ENCODE measurements at places on chromosomes 2 and 18.

DNA sequence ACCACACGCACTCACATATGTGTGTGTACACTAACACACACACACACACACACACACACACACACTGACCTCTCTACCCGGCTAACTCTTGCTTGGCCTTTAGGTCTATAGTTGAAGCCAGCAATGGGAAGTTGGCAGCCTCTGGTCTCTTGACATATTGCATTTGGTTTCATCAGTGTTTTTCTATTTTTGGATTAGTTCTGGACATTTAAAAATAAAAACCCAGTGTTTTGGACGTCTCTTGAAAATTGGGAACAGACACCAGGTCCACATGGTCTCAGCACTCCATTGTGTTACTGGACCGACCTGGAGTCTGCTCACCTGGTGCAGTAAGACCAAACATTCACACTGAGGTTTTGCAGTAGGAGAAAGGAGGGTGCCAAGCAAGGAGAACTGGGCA, 50.4 kb upstream of the AFF3 start:
- DNase-seq: no peak

GRCh38 chr2:74690571-74690970, 36.5 kb downstream of the SEMA4F start:
- peak; percentile 29 for DNase-seq

GRCh38 chr18:36066686-36067054, 689 bp downstream of the RPRD1A start:
- no peak for DNase-seq

- DNase-seq: no peak
Measured at GRCh38 chr2:55011831-55012671, 38.2 kb downstream of the RTN4 start.

- DNase-seq: no peak
Measured at GRCh38 chr18:41226186-41226585, 728.8 kb upstream of the PIK3C3 start.

- DNase-seq: no peak
Measured at GRCh38 chr2:242040681-242041080, 171.2 kb downstream of the RTP5 start.

- DNase-seq: no peak
Measured at GRCh38 chr2:108823286-108823685, 36.7 kb downstream of the CCDC138 start.

- DNase-seq: no peak
Measured at GRCh38 chr18:68387246-68387645, 327.7 kb downstream of the TMX3 start.

- no peak for DNase-seq
Measured at GRCh38 chr2:197972061-197972460, 167.7 kb downstream of the PLCL1 start.

GRCh38 chr18:65363911-65364632, 386.7 kb upstream of the CDH7 start:
- no peak for DNase-seq

GRCh38 chr2:169476459-169476858, 2.8 kb upstream of the BBS5 start:
- DNase-seq: no peak

- DNase-seq: no peak
Measured at GRCh38 chr18:47898696-47899095, 31.8 kb downstream of the SMAD2 start.

DNA sequence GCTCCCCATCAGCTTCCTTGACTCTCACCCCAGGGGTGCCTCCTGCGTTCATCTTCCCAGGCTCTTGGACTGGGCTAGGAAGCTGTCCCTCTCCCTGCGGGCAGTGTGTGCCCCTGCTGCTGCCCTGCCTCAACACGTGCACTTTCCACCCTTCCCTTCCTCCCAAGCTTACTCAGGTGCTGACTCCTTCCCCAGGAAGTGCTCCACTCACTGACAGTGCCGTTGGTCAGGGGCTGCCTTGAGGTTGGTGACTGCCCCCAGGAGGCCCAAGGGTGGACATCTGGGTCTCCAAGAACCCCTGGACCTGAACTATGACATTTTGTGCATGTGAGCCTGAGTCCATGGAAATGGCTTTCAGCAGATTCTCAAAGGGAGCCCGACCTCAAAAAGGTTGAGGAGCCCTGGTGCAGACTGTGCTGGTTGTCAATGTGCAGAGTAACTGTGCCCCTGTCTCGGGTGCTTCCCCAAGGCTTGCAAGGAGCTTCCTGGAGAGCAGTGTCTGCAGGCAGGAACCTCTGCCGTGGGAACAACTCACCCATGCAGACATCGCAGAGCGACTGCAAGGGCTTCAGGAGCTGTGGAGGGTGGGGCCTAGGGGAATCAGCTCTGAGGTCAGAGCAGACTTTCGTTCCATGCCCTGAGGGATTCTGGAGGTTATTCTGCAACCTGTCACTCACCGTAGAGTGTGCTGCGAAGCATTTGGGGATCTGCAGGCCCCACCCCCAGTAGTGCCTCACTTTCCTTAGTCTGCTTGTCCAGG, 116.5 kb upstream of the MCFD2 start:
- no peak for DNase-seq

DNA sequence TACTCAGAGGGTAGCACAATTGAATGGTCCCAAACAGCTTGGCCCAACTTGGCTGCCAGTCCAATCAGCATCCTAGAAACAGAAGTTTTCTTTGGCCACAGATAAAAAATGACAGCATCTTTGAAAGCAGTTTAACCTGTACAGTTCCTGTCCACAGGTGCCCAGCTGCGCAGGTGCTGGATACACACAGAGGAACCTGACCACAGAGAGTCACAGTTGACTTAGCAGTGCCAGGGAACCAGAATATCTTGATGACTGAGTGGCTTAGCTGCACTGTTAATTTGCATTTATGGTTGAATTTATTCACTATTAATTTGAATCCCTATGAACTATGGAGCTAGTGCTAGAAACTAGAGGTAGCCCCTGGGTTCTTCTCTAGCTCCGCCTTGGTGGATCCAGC, 93.7 kb downstream of the TPGS2 start:
- DNase-seq: no peak

GRCh38 chr18:49866680-49867079, 53.3 kb upstream of the ACAA2 start:
- no peak for DNase-seq

DNA sequence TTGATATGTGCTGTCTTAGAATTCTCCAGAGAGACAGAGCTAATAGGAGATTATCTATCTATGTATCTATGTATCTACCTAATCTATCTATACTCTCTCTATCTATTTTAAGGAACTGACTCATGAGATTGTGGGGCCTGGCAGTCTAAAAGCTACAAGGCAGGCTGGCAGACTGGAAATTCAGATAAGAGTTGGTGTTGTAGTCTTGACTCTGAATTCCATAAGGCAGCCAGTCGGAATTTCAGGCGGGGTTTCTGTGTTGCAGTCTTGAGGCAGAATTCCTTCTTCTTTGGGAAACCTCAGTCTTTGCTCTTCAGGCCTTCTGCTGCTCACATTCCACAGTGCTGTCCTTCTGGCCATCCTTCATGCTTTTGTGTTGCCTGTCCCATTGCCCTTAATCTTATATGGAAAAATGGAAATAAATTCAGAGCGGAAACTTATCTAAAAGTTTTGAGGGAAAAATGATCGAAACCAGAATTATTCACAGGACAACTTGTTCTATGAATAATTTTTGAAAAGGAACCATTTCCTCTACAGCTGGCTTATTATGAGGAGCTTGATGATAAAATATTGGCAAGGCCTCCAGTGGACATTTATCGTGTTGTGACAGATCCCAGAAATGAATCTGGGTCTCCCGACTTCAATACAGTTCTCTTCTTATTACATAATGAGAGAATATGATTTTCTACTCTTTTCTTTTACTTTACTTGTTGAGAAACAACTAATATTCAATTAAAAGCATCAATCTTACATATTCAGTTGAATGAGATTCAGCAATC, 10.8 kb downstream of the IL1RL1 start:
- DNase-seq: no peak

DNA sequence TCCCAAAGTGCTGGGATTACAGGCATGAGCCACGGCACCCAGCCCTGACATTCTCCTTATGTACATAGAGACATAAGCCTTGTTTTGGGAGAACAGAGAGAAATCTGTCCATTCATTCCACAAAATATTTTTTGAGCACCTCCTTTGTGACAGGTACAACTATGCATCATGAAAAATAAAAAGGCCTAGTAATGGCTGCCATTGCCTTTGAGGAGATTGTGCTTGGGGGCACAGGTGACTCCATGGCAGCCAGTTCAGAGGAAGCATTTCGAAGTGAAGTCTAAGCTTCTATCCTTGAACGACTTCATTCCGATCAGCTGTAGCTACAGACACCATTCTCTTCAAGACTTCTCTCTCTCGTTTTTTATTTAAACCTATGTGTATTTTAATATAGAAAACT, 10.5 kb upstream of the MYCN start:
- DNase-seq: no peak

DNA sequence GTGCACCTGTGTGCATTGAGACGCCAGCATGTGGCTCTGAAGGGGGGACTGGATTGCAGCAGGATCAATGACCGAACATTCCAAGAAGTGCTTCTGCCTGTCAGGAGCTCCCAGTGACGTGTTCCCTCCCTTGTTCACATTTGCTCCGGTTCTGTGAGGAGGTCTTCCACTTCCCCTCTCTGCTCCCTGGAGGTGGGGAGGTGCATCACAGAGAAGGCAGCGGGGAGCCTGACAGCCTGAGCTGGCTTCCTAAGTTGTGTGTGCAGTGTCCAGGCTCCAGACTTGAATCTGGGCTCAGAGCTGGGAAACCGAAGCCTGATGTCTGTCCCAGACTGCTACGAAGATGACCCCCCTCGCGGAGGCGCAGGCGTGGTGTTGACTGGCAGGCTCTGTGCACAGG, 171.0 kb downstream of the KLHL29 start:
- DNase-seq: no peak

DNA sequence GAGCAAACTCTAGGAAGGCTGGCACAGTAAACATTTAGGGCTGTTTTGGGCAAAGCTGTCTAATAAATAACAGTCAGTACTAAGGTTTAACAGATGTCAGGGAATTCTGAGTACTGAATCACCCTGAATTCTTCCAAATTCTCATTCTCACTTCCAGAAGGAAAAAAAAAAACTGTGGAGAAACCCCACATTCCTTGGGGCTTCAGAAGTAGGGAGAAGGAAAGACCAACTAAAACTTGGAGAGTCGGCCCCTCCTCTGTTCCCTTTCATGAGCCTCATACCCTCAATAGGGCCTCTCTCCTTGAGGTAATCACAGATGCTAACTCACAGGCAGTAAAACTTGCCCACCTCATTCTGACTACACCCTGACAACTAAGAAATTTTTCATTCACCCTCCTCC, 62.1 kb downstream of the CCDC148 start:
- no peak for DNase-seq
